ENCODE measurements at places on chromosomes 3 and 15.

- no peak for DNase-seq
These were observed 32.5 kb downstream of the TPRG1 start for GRCh38 chr3:189204167-189204866.

GRCh38 chr3:38163841-38164642 lies 1.3 kb upstream of the OXSR1 start:
- no peak for DNase-seq

DNA sequence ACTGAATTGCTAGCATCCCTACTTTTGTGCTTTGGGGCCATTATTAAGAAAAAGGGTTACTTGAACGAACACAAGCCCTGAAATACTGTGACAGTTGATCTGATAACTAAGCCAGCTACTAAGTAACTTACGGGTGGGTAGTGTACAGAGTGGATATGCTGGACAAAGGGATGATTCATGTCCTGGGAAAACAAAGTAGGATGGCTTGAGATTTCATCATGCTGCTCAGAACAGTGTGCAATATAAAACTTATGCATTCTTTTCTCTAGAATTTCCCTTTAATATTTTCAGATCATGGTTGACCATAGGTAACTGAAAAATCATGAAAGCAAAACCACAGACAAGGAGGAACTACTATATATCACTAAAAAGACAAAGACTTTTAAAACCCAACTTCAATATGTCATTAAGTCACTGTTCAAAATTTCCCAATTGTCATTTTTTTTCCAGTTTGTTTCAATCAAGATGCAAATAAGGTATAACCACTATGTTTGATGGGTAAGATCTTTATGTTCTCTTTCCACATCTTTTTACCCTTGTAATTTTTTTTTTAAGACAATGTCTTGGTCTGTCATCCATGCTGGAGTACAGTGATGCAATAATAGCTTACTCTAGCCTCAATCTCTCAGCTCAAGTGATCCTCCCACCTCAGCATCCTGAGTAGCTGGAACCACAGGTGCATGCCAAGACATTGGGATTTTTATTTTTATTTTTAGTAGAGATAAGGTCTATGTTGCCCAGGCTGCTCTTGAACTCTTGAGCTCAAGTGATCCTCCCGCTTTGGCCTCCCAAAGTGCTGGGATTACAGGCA lies 67.7 kb downstream of the IFT80 start:
- no peak for DNase-seq

DNA sequence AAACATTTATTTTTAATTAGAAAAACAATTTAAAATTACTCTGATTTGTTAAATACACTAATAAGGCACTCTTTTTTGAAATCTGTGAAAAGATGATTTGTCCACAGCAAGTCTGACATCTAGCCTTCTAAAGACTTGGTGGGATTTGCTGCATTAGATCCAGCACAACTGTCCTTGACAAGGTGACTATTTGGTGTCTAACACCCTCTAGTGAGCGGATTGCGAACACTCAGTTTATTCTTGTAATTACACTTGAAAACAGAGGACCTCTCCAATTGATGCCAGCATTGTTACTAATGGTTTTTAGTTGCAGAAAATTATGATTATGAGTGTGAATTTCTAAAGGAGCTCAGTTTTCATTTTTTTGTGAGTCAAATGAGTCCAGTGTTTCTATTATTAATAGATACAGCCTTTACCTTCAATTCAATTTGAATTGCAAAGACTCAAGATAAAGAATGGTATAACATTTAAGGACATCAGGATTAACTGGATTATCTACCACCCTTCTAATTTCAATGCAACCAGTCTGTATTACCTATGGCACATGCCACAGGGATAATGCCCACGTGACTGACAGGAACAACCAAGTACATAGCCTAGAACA lies 29.7 kb upstream of the STRIT1 start:
- no peak for DNase-seq

DNA sequence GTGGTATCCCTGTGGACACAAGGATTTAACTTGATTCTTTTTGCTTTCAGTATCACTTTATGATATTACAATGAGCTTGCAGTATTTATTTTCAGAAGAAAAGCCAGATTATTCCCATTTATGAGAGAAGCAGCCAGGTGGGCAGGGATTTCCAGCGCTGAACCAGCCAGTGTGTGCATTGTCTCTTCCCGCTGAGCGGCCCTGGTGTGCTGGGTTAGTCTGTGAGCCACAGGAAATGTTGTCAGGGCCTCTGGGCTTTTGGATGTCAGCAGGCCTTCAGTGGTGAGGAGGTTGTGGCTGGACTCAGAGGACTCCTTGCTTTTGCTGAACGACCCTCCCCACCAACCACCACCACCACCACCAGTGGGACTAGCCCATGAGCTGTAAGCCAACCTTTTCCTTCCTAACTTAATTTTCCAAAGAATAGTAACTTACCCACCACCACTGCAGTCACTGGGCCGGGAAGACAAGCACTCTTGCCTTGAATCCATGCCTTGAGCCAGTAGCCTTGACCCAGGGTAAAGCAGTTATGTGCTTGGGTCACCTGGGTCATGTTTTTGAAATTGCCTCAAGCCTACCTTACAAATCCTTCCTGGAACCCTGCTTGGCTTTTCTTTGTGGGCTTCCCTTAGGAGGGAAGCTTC lies 33.1 kb downstream of the FLNB start:
- no peak for DNase-seq

Data from cortex of kidney (tissue), 1 donor.